ENCODE measurements at places on chromosomes 3 and 15.

DNA sequence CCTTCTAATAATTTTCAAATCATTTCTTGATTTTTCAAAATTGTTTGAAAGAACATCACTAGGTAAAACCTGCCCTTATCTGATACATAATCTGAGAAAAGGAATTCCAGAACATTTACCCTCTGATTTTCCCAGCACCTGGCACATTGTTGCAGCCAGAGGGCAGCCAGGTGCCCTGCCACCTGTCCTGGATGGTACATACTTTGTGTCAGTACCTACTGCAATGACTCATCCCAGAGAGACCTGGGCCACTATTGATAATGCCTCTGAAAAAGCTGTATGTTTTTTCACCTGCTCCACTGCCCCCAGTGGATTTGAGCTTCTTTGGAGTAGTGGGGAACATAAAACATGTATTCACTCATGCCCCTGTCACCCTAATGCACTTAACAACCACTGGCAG is 648.9 kb upstream of the GBE1 start:
- DNase-seq, result no peak

DNA sequence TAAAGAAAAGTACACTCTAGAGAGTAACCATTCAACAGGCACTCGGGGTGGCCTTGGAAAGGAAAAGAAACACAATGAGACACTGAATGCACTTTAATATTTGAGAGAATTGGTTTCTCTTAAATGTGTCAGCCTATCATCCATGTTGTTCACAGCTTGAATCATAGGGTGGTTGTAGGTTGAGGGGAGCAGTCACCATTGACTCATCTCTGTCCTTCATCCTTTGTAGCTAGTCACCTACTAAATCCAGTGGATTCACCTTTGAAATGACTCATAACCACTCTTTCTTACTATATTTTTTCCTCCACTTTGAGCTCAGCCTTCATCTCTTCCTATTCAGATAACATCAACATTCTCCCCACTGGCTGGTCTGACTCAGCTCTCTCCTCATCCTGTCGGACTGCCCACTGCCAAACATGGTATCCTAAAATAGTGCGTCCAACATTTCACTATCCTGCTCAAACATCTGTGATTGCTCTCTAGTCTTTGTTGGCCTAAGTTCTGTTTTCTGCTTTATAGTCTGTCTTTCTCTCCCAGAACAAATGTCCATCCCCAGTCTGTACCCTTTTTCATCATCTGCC is 182.7 kb upstream of the GADL1 start:
- no peak for DNase-seq

DNA sequence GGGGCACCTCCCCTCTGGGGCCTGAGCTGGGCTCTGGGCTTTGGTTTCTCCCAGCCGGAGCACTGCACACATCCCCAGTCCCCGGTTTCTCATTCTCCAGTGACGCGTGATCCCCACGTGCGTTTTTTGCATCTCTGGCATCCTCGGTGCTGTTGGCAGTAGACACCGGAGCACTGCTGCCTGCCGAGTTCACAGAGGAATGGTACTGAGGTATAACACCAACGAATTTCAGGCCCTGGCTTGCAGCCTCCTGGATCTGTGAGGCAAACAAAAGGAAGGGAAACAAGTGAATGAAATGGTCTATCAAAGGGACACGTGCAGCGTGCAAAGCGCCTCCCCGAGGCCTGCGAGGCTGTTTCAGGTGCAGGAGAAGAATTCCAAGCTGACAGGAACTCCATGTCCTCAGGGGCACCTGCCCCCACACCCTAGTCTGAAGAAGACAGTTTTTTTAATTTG is 112.9 kb downstream of the OXNAD1 start:
- DNase-seq, result no peak

- DNase-seq, result no peak
Measured at GRCh38 chr3:64266065-64266931, 41.0 kb upstream of the PRICKLE2 start.

DNA sequence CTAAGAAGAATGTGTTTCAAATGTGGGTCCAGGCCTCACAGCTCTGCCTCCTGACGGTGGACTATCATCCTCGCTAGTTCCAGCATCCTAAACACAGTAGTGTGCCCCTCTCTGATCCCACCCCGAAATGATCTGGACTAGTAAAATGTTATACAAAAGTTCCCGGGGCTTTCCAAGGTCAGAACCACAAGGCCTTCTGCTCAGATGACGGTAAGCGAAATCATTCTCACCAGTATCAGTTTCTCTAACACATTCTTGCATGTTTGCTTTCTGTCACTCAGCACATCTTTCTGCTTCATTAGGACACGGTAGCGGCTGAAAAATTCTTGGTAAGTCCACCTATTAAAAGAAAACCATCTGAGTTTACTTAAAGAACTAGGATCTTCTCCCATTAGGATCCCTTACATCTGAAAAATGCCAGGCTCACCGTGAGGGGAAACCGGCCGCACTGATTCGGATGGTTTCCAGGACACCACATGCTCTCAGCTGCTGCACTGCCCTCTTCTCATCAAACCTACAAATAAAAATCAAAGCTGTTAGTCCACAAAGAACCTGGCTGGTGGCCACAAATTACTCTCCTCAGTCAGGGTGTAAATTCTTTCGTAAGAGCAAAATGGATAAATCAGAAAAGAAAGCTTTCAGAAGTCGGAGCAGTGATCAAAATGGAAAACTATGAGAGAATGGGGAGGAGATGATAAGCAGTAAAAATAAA is 83.9 kb upstream of the MYO5C start:
- DNase-seq, result no peak

DNA sequence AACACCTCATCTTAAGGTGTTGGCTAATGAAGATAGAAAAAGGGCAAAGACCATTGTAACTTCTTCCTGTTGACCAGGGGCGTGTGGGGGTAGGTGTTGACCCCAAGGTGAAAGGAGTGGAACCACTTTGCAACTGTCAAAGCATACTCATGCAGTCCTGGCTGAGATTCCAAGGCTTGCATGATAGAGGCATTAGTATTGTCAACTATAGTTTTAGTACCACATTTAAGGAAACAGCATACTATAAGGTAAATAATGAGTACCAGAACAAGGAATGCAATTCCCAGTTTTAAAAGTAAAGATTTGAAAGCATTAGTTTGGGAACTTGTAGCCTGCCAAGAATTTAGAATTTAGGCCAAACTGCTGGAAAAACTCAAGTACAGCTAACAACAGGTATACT is 27.8 kb upstream of the ADGRG7 start:
- no peak for DNase-seq

GRCh38 chr15:53576841-53577240 is 182.6 kb downstream of the WDR72 start:
- DNase-seq, result no peak

- DNase-seq, result no peak
Measured at GRCh38 chr15:94198633-94199032, 32.7 kb upstream of the MCTP2 start.

GRCh38 chr3:31567036-31567435 is 34.3 kb downstream of the STT3B start:
- no peak for DNase-seq

DNA sequence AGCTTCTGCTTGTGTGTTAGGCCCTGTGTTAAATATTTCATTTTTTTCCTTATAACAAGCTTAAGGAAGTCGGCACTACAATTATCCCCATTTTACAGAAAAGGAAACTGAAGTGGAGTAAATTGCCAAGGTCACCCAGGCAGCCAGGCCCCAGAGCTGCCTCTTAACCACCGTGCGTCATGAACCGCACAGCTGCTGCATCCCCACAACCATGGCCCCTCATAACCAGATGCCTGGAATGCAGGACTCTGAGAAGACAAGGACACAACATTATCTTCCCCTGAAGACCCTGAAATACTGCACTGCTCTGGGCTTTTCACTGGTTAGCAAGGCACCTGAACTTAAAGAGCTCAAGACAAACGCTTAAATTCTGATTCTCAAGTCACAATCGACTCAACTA is 14.6 kb downstream of the LRIG1 start:
- no peak for DNase-seq

DNA sequence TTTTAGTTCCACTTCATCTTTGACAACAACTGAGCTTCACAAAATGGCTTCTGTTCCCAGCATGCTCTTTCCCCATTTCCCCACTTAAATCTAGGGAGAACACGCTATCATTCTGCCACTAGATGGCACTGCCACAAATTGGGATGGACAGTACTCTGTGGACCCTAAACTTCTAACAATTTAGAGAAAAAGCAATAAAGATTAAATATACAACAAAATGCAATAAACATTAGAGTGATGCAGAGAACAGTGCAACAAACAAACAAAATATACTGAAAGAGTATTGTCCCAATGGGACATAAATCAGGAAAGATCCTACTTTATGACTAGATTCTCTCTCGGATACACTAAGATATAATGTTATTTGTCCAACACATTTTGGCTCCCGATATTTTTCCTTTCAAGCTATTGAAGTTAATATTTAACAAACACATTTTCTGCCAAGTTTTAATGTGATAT is 169.7 kb upstream of the TMCO5A start:
- no peak for DNase-seq

DNA sequence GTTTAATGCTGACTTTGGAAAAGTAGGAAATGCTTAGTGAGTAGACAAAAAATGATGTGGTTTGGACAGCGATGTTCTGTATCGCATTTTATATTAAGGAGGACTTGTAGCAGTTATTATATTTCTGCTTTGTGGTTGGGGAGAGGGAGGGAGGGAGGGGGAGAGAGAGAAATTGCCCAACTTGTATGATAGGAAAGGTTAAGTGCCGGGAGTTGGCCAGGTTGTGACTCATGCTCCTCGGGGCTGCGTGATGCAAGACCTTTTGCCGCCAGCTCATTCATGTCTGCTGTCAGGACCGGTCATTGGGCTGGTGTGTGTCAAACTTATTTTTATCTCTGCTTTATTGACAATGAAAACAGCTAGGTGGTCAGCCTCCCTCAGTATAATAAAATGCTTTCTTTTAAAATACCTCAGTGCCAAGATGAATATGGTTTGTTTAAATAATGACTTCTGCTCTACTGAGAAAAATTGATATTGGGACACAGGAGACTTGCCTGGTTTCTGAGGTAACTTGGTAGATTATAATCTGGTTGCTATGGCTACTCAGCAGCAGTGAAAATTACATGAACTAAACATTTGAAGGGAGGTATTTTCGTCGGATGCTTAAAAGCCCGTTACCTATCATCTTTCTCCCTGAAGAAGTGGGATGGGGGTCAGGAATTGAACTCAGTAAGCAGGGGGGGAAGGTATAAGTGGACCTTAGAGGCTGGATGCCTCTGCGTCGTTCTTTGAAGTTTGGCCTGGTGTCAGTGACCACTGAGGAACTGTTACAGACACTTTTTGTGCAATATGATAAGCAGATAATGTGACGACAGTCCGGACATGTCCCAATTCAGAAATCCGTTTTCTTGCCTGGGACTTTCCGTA is 90.7 kb downstream of the FNDC3B start:
- peak; percentile 35 for DNase-seq

- no peak for DNase-seq
Measured at GRCh38 chr3:33664195-33664594, 53.9 kb downstream of the CLASP2 start.

GRCh38 chr3:161551697-161552096 is 55.1 kb downstream of the OTOL1 start:
- DNase-seq, result no peak

- DNase-seq, result no peak
Measured at GRCh38 chr3:168469436-168469835, 373.7 kb upstream of the GOLIM4 start.

- peak; percentile 79 for DNase-seq
Measured at GRCh38 chr15:77013776-77014131, 18.8 kb downstream of the PSTPIP1 start.

- no peak for DNase-seq
Measured at GRCh38 chr15:77839970-77840905, 207.5 kb upstream of the LINGO1 start.

DNA sequence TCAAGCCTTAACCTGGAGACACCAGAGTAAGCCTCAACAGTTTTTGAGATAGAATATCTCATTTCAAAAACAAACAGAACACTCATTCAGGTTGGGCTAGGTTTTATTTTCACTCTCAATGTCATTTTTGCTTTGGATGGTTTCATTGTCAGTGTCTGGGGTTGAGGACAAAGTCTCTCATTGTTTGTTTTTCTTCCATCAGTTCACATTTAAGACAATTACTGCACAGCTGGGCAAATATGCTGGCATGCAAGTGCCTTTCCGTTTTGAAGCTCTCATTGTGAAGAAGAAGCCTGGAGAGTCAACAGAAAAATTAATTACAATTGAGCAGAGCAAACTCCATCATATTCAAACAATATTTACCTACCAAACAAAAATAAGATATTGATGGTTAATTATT is 1050.0 kb downstream of the TBL1XR1 start:
- DNase-seq, result no peak

DNA sequence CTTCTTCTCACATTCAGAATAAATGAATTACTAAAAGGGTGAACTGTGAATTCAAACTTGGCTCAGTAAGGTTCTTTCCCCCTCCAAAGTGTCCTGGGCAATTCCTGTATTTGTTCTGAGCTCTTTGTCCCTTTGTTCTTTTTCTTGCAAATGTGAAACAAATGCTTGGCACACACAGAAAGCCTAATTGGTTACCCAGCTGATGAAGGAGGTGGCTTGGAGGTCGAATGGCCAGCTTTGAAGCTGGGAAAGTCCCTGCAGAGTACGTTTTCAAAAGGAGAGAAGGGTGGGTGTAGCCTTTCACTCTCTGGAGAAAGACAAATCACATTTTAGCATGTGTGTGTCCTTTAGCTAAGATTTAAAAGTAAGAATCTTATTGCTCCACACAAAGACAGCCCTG is 154.4 kb downstream of the PEX5L start:
- no peak for DNase-seq

DNA sequence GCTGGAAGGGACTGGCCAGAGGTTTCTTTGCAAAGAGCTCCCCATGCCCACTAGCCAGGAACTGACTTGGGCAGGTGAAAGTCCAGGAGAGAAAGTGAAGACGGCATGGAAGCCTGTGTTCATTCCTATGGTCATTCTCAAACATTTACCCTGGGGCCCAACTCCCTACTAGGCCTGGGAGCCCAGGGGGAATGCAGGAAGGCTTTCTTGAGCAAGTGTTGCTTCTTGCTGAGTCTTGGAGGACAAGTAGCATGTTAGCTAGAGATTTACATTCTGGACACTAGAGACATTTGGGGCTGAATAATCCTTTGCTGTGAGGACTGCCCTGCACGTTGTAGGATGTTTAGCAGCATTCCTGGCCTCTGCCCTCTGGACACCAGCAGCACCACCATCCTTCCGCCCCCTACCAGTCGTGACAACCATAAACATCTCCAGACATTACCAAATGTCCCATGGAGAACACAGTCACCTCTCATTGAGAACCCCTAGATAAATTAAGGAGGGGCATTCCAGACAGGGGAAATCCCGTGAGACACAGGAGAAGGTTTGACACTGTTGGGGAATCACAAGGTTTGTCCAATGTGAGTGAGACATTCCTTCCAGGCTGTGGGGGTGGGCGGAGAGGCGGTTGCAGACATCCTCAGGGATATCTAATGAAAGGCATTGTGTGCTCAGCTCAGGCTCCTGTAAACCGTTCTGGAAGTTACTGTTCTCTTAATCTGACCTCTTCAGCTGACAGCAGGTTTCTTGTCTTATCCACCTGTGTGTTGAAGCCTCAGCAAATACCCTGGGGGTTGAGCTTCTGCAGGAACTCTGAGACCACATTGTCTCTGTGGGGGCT is 236.2 kb downstream of the TLE3 start:
- no peak for DNase-seq

GRCh38 chr15:85330901-85331588 is 49.4 kb upstream of the AKAP13 start:
- peak; percentile 56 for DNase-seq

GRCh38 chr15:86355361-86355760 is 275.7 kb downstream of the AGBL1 start:
- no peak for DNase-seq

Measured in activated T-helper 1 cell treated with Interleukin-2 at 50 U/mL for 16 hours (primary cell).